ENCODE measurements at places on chromosomes 6 and 20.

- DNase-seq, result no peak
Measured at GRCh38 chr20:4166726-4167035, 151.3 kb upstream of the RNF24 start.

GRCh38 chr6:10409731-10410206 lies 5.1 kb downstream of the TFAP2A start:
- DNase-seq, result no peak

- DNase-seq, result no peak
Measured at GRCh38 chr6:131443514-131443913, 129.5 kb upstream of the ARG1 start.

- DNase-seq, result no peak
Measured at GRCh38 chr6:135910790-135911618, 59.5 kb downstream of the PDE7B start.

DNA sequence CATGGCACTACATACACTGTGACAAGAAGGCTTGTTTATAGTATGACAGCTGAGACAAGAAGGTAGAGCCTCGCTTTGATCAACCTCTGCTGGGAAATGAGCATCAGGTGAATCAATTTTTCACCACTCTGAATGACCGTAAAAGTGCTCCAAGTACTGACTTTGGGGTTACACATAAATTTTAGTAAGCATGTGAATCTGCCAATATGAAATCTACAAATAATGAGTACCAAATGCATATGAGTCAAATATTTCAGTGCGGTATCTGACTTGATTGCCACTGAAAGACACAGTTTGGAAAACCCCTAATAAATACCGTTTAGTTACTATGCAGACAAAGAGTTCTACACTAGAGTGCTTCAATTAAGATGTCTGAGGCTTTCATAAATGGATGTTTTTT lies 77.8 kb downstream of the ATG5 start:
- no peak for DNase-seq

- DNase-seq, result peak; percentile 45
Measured at GRCh38 chr20:46520976-46521579, 7.7 kb upstream of the ZNF334 start.

GRCh38 chr20:32354592-32355416 lies 3.3 kb upstream of the ASXL1 start:
- no peak for DNase-seq

- no peak for DNase-seq
Measured at GRCh38 chr6:157912326-157912725, 69.3 kb upstream of the SYNJ2 start.

- DNase-seq, result no peak
Measured at GRCh38 chr20:18496042-18496441, 983 bp downstream of the RBBP9 start.

DNA sequence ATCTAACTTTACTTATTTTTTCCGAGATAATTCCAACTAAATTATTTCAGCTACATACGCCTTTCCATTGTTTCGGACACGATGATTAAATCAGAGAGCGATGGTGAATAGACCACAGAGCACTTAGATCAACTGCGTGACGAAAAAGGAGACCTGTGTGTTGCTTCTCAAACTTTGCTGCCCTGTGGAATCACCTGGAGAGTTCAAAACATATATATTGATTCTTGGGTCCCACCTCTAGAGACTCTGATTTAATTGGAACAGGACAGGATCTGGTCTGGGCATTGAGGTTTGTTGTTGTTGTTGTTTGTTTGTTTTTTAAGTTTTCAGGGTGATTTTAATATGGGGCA lies 401 bp upstream of the TNFRSF21 start:
- DNase-seq, result no peak

- no peak for DNase-seq
Measured at GRCh38 chr6:45423824-45424450, 46.2 kb upstream of the SUPT3H start.

DNA sequence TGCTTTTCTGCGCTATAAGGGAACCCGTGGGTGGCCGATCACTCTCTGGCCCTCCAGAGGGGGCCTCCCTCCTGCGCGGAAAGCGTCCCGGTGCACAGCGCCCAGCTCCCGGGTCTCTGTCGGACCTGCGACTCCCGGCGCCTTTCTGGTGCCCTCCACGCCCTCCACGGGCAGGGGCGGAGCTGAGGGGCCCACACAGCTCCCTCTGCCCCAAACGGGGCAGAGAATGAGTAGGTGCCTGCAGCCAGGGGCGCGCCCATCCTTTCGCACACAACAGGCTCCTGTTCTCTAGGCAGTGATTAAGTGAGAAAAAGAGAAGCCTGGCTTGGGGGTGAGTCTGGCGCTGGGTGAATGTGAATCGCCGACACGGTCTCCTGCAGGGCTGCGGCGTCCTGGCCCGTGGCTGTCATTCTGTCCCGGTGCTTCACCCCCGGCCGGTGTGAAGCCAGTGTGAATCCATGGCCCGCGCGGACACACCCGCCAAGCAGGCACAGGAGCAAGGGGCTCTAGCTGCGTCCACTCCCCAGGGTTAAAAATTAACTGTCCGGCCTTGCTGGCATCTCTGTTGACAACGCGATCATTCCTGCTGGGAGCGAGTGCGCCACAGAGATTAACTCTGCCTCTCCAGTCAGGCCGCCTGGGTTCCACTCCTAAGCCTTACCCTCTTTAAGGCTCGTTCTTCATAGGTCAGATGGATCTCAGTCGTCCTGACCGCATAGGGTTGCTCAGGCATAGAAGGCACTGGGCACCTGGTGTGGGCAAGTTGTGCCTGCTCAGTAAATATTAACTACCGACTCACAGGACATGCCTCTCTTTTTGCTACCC lies 88.8 kb downstream of the PCSK2 start:
- no peak for DNase-seq

- no peak for DNase-seq
Measured at GRCh38 chr20:46252352-46253091, 55.8 kb downstream of the CDH22 start.
